EL (cell line): ENCODE measurements at places on chromosomes 12 and 14.

- DNase-seq: peak; percentile 92
These were observed 398.2 kb upstream of the PDE3A start for GRCh38 chr12:19970116-19970515.

DNA sequence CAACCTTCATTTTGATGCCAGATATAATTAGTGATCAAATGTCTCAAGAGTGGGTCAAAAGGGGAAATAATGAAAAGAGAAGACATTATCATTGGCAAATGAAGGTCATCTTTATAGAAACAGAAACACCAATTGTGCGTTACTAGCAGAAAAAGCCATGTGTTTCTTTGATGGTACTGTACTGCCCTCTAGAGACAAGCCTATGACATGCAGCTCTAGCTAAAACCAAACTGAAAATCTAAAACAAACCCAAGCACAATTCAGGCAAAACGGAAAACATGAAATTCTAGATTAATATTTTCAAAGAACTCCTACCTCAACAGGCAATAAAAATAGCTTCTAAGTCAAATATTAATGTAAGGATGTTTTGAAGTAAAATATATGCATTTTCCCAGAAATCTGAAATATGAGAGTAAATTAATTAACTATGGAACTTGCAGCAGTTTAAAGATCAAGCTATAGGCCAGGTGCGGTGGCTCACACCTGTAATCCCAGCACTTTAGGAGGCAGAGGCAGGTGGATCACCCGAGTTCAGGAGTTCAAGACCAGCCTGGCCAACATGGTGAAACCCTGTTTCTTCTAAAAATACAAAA lies 115.4 kb downstream of the KLHL28 start:
- peak; percentile 51 for DNase-seq

DNA sequence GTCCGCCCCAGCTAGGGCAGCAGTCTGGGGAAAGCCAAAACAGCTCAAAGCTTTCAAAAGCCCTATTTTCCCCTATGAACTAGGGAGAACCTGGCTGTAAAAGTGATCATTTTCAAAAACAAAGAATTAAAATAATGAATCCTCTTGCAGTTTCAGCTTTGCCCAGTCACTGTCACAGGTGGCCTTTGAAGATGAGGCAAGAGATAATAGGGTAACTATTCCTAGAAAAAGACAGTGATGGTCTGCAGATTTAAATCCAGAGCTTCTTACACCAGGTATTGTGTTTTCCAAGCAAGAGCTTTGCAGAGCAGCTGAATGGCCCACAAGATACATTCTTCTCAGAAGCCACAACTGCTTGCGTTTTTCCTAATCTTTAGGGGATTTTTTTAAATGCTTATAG lies 80.2 kb upstream of the NUDT4 start:
- no peak for DNase-seq

GRCh38 chr12:109766251-109766778 lies 52.7 kb downstream of the FAM222A start:
- DNase-seq: no peak

DNA sequence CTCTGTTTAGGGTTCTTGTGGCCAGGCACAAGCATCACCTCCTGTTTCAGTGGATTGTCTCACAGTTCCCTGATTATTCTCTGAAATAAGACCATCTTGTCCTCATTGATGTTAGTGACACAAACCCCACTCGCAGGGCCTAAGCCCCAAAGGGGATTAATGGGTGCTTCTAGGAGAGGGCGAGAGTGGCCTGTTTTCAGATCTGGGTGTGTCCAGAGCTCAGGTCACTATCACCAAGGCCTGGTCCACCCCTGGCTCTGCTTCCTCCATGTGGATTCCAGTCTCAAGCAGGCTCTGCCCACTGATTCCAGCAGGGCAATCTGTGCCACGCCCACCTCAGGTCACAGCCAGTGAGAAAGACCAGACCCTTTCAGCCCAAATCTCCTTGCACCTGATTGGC lies 361.9 kb downstream of the ADGRD1 start:
- DNase-seq: no peak

- peak; percentile 1 for DNase-seq
These were observed 21.9 kb upstream of the PGF start for GRCh38 chr14:74977164-74977900.

DNA sequence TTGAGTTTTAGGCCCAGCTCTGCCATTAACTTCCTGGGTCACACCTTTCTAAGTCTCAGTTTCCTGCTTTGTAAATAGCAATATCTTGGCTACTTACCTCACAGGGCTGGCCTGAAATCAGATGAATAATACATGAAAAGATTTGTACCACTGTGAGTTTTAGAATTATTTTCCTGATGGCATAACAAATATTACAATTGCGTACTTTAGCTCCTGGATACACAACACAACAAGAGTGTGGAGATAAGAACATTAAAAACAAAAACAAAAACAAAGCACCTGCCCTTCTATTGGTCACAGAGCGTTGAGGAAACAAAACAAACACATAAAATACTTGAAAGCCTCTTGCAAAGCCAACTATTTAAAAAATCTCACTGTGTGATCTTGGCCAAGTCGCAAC lies 4.9 kb upstream of the HDAC7 start:
- no peak for DNase-seq
